Suprapubic skin (tissue), 4 donors: ENCODE measurements at places on chromosomes 13 and 19.

DNA sequence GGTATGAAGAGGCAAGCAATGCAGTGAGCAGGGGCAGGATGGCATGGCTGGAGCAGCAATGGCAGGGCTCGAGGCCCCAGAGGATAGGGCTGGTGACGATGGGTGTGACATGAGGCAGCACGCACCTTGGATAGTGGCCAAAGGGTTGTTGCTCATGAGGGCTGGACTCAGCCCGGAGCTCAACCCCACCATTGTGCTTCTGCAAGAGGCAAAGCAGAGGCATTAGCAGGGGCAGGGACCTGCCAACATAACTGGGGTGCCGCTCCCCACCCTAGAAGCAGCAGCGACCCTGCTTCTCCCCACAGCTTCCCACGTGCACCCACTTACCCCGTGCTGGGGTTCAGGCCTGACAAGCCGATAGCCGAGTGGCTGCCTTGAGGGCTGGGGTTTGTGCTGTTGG is 15.8 kb downstream of the ZNF574 start:
- H3K36me3 ChIP-seq, result no peaks in the 10 kb centered on the region
- no peak overlapping the region for H3K27ac ChIP-seq
- H3K4me3 ChIP-seq, result no peak overlapping the region
- DNase-seq, result no peak
- peaks cover 17% of the 10 kb centered on the region for H3K4me1 ChIP-seq

DNA sequence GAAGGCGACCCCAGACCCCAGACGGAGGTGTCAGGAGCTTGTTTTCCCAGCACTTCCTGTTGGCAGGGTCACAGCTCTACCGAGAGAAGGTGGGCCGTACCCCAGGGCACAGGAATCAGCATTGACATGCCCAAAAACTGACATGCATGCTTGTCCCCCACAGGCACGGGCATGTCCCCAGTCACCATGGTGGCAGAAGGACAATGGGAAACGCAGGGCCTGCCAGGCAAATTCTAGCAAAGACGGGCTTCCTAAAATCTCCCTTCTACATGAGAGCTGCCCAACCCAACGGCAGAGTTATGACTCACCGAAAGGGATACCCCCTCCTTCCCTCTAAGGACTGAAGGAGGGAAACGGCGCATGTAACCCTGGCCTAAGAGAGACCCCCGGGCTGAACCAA is 18.5 kb downstream of the TSHZ3 start:
- no peak overlapping the region for H3K27ac ChIP-seq
- H3K36me3 ChIP-seq, result no peaks in the 10 kb centered on the region
- H3K4me3 ChIP-seq, result no peak overlapping the region

DNA sequence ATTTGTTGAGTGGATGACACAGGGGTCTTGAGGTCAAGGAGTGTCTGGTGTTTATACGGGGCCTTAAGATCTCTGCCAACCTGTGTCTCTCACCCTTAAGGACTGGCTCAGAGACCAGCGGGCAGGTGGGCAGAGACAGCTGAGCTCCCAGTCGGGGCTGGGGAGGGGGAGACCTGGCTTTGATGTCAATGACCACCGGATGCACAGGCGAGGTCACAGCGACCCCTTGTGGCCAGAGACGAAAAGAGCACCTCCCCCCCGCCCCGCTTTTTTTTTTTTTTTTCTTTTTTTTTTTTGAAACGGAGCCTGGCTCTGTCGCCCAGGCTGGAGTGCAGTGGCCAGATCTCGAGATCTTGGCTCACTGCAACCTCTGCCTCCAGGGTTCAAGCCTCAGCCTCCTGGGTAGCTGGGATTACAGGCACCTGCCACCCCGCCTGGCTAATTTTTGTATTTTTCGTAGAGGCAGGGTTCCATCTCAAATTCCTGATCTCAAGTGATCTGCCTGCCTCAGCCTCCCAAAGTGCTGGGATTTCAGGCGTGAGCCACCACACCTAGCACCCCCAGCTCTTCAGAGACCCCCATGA is 12.1 kb upstream of the KLK14 start:
- H3K36me3 ChIP-seq, result peaks cover 18% of the 10 kb centered on the region
- H3K4me1 ChIP-seq, result peaks cover 25% of the 10 kb centered on the region
- no peaks in the 10 kb centered on the region for H3K27me3 ChIP-seq
- no peak for DNase-seq

DNA sequence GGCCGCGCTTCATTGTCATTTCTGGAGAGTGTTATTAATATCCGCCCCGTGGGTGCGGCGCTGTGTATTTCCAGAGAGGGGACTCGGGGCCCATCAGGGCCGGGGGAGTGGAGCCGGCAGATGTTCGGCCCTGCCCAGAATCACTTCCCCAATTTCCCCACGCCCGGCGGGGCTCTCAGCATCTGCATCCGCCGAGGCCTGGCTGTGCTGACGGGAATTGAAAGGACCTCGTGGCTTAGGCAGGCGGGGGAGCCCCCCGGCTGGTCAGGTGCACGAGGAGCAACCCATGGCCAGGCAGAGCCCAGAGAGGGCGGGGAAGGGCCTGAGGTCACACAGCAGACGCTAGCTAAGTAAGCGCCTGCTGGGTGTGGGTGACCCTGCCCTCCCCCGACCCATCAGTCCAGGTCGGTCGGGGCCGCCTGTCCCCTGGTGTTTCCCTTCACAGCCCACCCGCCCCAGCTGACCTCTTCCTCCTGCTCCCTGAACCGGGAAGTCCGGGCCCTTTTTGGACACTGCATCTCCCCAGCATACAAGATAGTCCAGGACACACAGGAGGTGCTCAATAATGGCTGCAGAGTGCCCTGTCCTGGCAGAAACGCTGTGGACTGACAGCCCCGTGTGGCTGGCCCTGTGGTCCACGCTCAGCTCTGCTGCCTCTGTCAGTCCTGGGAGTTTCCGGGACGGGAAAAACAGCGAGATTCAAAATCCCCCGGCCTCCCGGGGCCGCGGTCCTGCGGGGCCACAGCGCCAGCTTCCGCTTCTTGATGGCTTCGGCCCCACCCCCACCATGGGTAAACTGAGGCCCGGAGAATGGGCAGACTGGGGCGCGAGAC is 22.1 kb downstream of the ARID3A start:
- H3K36me3 ChIP-seq, result no peaks in the 10 kb centered on the region
- H3K27ac ChIP-seq, result no peak overlapping the region
- peaks cover 20% of the 10 kb centered on the region for H3K4me1 ChIP-seq
- H3K27me3 ChIP-seq, result no peaks in the 10 kb centered on the region
- no peak for DNase-seq

GRCh38 chr19:1619094-1619439 is 13.8 kb upstream of the UQCR11 start:
- DNase-seq, result no peak
- H3K36me3 ChIP-seq, result peaks cover 72% of the 10 kb centered on the region
- H3K27me3 ChIP-seq, result no peaks in the 10 kb centered on the region
- no peak overlapping the region for H3K4me3 ChIP-seq
